NCI-H526 (cell line): ENCODE measurements at places on chromosomes 5 and 9.

- DNase-seq: no peak
These were observed 728.3 kb upstream of the SEMA6A start for GRCh38 chr5:117302949-117303348.

DNA sequence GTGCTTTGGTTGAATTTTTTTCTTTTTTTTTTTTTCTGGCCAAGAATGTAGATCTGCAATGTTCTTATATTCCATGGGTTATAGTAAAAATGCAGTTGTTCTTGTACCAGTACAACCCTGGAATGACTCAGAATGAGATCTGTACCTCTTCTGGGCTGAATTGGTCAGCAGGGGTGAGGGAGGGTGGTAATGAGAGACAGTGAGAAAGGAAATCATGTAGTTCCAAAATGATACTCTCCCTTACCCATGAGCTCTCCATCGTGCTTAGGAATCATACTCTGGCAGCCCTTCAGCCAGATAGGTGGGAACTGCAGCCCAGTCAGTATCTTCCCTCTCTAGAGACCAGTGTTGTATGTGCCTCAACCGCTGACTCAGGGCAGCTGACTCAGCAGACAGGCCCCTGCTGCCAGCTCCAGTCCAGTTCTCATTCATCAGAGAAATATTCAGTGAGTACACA, 2.1 kb upstream of the GLIS3 start:
- DNase-seq: no peak

GRCh38 chr9:132190966-132191365, 29.1 kb downstream of the NTNG2 start:
- DNase-seq: no peak

- no peak for DNase-seq
These were observed 72.4 kb downstream of the KIAA0825 start for GRCh38 chr5:94545870-94546625.

GRCh38 chr9:114723931-114724330, 41.9 kb upstream of the TEX48 start:
- DNase-seq: no peak

DNA sequence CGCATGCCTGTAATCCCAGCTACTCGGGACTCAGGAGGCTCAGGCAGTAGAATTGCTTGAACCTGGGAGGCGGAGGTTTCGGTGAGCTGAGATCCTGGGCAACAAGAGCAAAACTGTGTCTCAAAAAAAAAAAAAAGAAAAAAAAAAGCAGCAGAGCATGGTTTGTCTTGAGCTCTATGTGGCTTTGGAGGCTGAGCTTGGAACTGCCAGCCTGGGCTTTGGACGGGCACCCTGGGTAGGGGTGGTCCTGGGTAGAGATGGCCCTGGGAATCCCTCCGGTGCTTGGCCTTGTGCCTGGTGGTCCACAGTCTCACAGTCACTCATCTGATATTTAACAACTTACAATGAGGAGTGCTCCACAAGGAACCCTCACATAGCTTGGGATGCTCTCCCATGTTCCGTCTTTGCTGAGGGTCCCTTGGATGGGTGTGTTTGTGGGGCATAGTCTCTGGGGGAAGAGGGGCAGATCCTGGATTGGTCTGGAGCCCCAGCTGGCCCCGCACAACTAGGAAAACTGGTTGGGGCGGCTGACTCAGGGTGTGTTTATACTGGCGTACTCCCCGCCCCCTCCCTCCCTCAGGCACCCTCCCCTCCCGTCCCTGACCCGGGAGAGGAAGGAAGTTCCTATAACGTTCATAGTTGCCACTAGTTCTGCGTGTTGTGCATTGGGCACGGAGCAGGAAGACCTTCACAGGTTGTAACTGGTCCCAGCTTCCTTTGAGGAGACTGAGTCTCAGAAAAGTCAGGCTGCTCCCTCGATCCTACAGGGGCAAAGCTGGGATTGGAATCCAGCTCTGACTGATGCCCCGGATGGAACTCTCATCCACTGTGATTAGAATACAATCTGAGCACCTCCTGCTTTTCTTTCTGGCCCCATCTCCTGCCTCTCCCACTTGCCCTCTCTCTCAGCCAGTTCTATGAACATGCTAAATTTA, 11.2 kb downstream of the IER5L start:
- peak; percentile 74 for DNase-seq

DNA sequence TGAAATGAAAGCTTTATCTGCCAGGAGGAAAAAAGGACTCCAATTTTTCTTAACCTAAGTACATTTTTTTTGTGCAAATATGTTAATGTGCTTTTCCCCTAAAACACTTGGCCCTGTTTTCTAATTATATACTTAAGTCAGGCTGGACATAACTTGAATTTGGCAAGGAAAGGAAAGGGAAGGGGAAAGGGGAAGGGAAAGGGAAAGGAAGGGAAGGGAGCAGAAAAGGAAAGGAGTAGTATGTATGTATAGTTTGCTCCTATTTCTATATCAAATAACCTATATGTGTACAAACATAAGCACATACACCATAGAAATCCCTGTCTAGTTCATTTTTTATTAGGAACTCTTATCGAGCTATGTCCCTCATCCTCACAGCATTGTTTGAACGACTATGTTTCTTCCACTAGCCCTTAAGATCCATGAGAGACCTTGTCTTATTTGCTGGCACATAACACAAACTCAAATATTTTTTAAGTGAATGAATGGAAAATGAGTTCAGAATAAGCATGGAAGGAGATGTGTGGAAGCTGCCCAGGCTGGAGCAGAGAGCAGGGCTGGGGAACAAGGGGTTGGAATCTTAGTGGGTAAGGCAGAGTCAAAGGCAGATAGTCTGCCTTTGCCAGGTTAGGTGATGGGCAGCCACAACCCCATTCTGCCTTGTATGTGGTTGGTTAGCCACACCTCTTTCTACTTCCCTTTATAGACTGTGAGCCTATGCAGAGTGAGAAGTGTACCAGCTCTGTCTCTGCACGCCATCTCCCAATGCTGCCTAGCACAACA, 70.0 kb downstream of the KLHL3 start:
- DNase-seq: peak; percentile 6

- no peak for DNase-seq
These were observed 188.7 kb upstream of the TLE4 start for GRCh38 chr9:79383096-79383495.

- DNase-seq: peak; percentile 9
These were observed 130.9 kb downstream of the DOCK2 start for GRCh38 chr5:169767938-169768337.

DNA sequence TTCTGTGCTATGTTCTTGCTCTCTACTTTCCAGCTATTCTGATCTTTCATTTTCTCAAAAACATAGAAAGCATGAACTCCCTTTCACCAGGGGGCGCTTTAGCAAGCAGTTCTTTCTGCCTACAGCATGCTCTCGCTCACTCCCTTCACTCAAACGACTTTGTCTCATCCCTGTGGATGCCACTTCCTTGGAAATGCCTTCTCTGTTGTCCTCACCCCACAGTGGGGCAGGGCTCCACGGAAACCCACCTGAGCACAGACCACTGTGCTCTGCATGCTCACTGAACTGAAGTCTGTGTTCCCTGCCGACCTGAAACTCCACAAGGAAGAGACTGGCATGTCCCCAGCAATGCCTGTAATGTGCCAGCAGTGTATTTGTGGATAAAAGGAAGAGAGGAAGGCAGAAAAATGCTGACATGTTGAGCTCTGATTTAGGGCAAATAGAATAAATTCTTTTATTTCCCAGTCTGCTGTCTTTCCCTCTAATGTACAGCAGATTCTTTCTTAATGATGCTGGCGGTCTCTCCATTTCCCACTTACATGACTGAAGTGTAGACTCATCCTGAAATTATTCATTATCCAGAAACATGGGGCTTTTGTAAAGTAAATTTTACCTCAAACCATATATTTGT, 4.9 kb upstream of the ROR2 start:
- DNase-seq: peak; percentile 74

- no peak for DNase-seq
These were observed 8.6 kb upstream of the SMIM23 start for GRCh38 chr5:171776770-171777759.

GRCh38 chr9:124797343-124798103, 20.6 kb downstream of the OLFML2A start:
- no peak for DNase-seq
